Hematopoietic multipotent progenitor cell (in vitro differentiated cells): ENCODE measurements at places on chromosomes 7 and 10. TPM values are rescaled to one million over a fixed set of nuclear protein-coding genes. Genes with fewer than 3 reads are reported as not detected.

VKORC1L1 gene
- total RNA-seq, result 9.4 TPM

CYP3A5 gene
- total RNA-seq, result not detected

LRGUK gene
- total RNA-seq, result 0.54 TPM

SMNDC1 gene
- 5.1 TPM for total RNA-seq

RARRES2 gene
- 2.4 TPM for total RNA-seq

TEX47 gene
- total RNA-seq, result not detected

RELN gene
- total RNA-seq, result not detected

MMRN2 gene
- total RNA-seq, result 0.27 TPM

PSD gene
- total RNA-seq, result 4.6 TPM

GRCh38 chr10:104316321-104317099, 21.8 kb downstream of the ITPRIP start:
- no peak for DNase-seq

DNA sequence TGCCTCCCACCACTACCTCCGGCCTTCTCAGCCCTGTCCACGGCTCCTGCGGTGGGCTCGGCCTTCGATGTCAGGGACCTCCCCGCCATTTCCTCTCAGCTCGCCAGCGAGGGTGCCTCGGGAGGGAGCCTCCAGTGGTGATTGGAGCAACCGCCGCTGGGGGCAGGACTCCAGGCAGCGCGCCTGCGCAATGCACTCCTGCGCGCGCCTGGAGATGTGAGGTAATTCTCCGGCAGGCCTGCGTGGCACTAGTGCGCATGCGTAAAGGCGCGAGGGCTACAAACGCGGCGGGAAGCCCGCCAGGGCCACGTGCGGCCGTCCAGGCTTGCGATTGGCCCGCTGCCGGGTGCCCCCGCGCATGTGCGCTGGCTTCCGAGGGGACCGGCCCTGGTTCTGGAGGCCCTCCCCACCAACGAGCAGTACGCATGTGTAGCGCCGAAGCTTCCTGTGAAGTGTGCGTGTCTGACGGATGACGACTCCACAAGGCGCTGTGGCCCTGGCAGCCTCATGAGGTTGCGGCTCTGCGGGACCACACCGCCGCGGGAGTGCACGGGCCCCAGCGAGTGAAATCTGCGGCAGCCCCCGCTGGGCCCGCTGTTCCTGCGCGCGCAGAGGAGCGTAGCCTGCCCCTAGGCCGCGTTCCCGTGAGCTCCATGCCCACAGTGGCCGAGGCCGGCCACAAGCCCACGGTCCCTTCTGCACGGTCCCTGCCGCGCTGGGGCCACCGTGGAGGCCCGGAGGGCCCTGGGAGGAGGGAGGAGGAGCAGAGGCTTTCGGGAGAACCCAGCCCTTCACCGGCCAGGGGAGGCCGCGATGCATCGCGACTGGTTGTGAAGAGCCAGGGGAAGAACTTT, at the start of gene SYCE1:
TSS of gene SYCE1 (minus strand) at position 143 of the 854 bp plus-strand sequence. CDS start at position 89, 54 bp downstream.
- peak; percentile 26 for DNase-seq

- DNase-seq, result no peak
Observed at GRCh38 chr10:3040069-3040468, 27.3 kb upstream of the PFKP start.

DNA sequence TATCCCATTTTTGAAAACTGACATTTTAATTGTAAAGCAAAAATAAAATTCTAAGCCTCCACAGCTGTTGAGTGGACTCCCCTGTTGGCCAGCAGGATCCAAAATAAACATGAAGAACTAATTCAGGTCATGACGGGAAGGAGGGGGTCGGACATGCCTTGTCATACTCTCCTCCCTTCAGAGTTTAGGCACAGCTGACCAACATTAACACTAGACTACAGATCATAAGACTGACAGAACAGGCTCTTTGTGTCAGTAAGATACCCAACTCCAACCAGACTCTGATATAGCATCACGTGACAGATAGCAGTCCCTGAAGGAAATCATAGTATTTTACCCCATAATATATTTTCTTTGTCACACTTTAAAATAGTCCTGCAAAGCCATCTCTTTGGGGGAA, 20.9 kb upstream of the ZNF12 start:
- DNase-seq, result no peak

GRCh38 chr7:143003393-143004051, 23.4 kb downstream of the OR9A2 start:
- peak; percentile 51 for DNase-seq

- peak; percentile 42 for DNase-seq
Observed at GRCh38 chr10:118213436-118213835, 128.7 kb downstream of the FAM204A start.

DNA sequence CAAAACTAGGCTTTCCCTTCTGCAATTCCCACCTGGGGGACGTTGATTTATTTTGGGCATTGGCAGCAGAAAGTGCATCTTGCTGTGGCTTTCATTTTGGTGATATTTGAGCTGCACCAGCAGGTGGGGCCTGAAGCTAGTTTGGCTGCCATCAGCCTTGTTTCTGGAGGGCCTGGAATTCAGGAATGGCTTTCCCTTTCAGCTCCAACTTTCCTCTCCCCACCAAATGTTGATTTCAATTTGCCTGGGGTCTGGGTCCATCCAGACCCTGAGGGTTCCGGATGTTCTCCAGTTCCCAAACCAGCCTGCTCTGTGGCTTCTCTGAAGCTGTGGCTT, 640.4 kb downstream of the TYW1 start:
- no peak for DNase-seq

DNA sequence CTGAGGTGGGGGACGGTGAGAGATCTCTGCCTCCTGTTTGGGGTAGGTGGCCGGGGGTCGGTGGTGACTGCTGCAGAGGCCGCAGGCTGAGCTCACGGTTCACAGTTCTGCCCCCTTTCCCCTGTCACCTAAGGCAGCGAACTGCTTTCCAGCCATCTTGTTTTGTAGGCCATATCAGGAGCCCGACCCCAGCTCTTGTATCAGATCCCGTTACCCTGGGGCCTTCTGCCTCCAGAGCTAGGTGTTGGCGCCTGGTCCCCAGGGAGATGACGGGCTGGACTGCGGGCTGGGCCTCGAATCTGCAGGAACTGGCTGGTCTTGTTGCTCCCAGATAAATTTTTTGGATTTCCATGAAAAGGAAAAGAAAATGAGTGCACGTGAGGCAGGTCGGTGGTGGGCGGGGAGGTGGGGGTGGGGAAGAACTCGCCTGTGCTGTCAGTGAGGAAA, 183.0 kb downstream of the DNAJB6 start:
- no peak for DNase-seq

DNA sequence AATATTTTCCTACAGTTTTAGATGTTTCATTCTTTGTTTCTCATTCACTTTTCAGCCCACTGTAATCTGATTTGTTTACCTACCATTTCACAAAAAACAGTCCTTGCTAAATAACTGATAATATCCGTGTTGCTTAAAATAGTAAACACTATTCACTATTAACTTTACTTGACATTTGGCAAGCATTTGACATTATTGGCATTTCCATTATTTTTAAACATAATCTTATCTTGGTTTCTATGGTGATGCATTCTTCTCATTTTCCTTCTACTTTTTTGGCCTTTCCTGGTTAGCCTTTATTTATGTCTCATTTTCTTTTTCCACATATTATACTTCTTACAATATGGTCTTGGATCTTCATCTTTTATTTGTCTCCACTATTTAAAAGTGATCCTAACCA, 715.3 kb downstream of the DNAJB9 start:
- DNase-seq, result no peak

DNA sequence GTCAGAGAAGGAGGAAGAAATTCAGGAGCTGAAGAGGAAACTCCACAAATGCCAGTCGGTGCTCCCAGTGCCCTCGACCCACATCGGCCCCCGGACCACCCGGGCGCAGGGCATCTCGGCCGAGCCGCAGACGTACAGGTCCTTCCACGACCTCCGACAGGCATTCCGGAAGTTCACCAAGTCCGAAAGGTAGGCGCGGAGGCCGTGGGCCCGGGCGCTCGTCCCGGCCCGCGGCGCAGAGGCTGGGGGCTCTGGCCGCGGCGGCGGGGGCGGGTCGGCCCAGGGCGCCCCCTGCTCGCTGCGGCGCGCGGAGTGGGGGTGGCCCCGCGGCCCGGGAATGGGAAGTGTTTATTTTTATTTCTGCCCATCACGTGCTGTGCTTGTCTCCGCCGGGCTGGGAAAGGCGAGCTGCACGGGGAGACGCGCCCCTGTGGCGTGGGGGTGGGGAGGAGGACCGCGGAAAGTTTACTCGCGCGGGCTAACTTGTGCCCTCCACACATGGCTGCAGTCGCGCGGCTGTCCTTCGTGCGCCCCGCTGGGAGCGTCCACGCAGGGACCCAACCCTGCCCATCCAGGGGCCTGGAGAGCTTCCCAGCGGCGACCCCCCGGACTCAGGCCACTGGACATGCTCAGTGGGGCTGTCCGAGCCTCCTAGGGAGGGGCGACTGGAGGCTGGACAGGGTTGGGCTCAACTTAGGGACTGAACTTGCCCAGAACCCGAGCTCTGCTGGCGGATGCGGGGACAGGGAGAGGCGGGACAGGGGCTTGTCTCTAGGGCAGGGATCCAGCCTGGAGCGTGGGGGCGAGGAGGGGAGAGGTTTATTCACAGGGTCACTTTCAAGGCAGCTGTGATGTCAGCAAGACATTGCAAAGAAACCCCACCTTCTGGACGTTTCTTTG, 82.6 kb upstream of the PRKG1 start:
- no peak for DNase-seq

GRCh38 chr7:28041508-28042314, 138.9 kb downstream of the JAZF1 start:
- no peak for DNase-seq

GRCh38 chr10:72132854-72133253, 44.5 kb upstream of the SPOCK2 start:
- no peak for DNase-seq

DNA sequence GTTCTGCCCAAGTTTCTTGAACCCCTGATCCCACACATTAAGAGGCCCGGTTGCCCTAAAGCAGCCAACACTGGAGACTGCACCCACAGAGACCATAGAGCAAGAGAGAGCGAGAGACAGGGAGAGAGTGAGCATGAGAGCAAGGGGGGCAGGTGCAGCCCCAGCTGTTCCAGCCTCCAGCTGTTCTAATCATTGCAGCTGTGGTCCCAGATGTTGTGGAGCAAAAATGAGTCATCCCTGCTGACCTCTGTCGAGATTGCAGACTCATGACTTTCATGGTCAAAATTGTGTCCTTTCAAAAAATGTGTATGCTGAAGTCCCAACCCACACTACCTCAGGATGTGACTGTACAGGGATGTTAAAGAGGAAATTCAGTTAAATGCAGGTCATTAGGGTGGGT, 143.9 kb upstream of the FRMD4A start:
- DNase-seq, result no peak

DNA sequence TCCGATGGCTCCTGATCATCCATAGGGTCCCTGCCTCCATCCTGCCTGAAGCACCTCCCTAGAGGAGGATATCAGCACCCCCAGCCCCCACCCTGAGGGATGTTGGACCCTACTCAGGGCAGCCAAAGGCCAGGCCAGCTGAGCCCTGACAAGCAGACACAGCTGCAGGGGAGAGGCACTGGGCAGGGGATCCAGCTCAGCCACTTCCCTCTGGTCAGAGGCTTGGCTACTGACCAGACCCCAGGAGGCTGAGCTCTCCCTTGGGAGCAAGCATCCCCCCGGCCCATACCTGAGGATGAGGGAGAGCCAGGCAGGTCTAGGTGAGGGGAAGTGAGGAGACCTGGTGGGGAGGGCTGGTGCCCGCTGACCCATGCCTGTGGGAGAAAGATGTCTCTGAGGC, 6.6 kb downstream of the LDB3 start:
- DNase-seq, result no peak

DNA sequence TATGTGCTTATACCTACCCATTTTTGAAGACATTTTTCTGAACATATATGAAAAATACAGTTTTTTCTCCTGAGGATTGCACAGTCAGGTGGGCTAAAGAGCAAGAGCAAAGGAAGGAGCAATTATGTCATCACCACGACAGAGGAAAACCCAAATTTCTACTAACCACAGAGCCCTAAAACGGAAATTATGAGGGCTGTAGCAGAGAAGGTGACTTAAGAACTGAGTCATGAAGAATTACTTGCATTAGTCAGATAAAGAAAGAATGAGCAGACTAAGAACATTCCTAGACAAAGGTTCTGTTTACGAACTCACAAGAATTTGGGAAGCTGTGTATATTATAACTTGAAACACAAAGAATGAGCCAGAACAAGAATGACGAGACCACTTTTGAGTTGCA, 974.4 kb downstream of the NXPH1 start:
- DNase-seq, result no peak

- no peak for DNase-seq
Observed at GRCh38 chr10:6738112-6738768, 158.2 kb upstream of the PRKCQ start.

DNA sequence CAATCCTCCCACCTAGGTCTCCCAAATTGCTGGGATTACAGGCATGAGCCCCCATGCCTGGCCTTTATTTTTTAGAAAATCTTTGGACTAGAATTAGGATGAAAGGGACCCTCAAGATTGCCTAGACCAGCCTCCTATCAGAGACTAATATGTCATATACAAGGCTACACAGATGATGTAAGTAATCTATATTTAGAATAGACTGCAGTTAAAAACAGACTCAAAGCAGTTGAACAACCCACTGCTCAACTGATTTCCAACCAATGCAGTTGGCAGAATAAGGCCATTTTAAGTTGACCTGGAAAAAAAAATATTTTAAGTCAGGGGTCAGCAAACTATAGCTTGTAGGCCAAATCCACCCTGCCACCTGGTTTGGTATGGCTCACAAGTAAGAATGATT, 27.7 kb downstream of the PSPH start:
- DNase-seq, result no peak

- no peak for DNase-seq
Observed at GRCh38 chr7:121745856-121746255, 127.1 kb upstream of the PTPRZ1 start.

GRCh38 chr10:14838582-14839304, 637 bp downstream of the HSPA14 start:
- peak; percentile 21 for DNase-seq

DNA sequence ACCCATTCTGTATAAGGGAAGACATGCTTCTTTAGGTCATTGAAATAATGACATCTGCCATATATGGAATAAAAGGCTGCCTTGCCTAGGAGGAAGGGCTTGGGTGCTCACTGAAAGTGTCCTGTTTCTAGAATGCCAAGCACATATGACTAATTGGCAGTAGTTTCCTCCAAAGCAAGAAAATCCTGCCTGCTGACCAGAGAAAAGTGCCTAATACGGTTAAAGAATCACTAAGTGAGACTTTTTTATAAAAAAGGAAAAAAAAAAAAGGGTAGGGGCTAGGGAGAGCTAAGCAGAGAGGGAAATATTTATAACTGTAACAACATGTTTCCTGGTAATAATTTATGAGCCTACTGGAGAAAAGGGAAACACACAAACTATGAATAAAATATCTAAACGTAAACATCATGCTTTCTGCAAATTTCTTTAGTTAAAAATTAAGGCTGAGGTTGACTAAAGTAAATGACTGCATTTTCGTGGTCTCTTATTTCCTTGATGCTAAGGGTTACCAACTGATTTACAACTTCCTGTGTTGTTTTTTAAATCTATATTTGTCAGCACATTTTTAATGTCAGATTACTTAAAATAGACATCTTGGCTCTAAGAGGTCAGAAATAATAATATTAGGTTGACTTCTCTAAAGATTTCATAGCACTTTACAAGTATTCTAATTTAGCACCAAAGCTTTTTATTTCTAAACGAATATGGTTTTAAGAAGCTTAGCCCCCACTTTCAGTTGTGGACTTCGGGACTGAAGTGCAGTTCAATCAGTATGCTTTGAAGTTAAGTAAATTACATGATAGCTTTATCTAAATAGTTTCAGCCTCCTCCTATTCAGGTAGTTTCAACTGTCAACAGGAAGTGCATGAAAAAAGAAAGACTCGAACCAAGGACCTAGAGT, 89.6 kb downstream of the CABCOCO1 start:
- DNase-seq, result peak; percentile 53

- DNase-seq, result no peak
Observed at GRCh38 chr10:115861864-115862263, 411.1 kb downstream of the GFRA1 start.
